ENCODE measurements at places on chromosomes 12 and 14.

DNA sequence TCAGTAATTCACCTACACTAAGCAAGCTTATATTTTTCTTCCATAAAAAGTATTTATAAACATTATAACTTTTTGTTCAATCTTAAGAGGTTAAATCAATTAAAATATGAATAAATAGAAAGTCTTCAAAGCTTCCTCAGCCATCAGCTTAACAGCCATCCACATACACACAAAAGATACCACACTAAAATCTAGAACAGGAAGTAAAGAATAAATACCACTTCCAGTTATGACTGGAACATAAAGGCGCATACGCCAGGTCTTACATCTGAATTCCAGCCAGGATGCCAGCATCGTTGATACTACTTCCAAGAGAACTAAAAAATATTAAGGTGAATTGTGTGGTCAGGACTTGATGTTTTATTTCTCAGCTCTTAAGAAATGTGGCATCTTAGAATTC lies 17.0 kb downstream of the SIX1 start:
- DNase-seq: no peak

DNA sequence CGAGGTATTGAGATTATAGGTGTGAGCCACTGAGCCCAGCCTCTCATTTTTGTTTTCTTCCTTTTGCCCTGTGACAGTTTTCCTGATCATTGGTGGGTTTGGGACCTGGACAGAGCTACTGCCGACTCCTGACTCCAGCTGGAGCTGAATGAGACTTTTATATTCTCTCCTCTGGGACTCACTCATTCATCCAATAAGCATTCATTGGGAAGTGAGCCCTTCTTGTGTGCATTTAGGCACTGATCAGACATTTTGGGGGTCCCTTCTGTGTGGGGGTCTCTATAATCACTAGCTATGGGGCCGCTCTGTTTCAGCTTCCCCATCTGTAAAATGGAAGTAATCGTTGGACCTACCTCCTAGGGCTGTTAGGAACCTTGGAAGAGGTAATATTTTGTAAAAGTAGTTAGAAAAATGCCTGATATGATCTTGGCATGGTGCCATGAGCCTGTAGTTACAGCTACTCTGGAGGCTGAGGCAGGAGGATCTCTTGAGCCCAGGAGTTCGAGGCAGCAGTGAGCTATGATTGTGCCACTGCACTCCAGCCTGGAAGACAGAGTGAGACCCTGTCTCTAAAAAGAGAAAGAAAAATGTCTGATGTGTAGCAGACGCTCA lies 7.2 kb downstream of the SH2B3 start:
- no peak for DNase-seq

GRCh38 chr14:76090616-76091391 lies 60.9 kb upstream of the GPATCH2L start:
- DNase-seq: no peak

DNA sequence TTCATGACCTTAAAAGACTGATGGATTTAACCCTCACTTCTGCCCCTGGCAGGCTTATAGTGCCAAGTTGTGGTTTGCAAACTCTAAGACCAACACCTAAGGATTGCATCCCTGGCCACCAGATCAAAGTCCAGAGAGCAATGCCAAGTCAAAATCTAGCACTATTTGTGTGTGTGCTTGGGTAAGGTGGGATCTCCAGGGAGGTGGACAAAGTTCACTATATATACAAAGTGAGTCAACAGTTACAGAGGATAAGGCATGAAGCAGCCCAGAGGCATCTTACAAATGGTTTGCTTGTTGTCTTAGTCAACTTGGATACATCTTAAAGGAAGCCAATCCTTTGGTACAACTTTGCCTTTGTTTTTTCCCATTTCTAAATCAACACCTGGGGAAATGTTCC lies 137.3 kb downstream of the MSRB3 start:
- no peak for DNase-seq

DNA sequence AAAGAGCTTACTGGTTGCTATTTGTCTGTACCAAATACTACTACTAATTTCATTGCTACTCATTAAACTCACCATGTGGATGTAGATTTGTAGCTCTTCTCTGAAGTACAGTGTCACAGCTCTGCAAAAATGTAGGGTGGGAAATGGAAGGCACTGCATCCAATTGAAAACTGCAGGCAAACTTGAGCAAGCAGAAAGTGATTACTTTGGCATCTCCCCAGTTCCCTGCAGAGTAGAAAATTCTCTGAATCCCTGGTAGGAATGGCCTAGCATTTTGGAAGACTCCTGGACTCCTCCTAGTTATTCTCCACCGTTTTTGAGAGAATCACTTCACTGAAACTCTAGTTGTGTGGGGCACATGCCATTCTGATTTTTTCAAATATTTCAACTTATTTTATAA lies 239.1 kb downstream of the DIO2 start:
- DNase-seq: no peak

DNA sequence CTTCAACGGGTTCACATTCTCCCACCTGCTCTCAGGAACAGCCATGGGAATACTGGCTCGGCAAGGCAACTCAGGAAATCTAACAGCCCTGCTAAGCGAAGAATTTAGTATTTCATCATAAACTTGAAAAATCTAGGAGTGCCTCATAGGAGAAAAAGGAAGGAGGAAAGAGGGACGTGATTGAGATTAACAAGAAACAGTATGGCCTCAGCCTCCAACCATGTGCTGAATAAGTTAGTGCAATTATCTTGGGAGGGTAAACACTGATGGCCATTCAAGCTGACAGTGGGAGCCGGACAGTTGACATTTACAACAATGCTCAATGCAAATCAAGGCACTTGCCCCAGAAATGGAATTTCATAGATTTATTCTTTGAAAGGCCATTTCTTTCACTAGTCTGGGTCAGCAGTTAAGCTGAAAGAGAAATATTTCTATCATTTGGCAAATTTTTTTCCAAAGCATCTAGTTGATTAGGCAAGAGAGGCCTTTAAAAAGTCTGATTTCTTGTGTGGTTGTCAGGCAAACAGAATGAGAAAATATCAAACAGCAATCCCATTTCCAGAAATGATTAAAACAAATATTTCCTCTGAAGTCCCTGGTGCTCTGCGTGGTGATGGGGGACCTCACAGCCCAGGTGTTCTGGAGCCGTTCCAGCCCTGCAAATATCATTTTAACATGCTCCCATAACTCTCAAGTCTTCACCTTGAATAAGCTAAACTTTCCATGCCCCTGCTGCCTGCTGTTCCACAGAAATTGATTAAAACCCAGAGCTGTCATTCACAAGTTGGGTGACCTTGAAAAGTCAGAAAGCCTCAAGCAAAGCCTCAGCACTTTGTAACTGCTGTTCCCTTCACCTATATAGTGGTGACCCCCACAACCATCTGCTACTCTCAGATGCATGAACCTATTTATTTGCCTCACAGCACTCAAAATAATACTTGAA lies 121.6 kb downstream of the PHLDA1 start:
- no peak for DNase-seq

- DNase-seq: no peak
Observed at GRCh38 chr14:81784084-81784483, 250.4 kb upstream of the SEL1L start.

DNA sequence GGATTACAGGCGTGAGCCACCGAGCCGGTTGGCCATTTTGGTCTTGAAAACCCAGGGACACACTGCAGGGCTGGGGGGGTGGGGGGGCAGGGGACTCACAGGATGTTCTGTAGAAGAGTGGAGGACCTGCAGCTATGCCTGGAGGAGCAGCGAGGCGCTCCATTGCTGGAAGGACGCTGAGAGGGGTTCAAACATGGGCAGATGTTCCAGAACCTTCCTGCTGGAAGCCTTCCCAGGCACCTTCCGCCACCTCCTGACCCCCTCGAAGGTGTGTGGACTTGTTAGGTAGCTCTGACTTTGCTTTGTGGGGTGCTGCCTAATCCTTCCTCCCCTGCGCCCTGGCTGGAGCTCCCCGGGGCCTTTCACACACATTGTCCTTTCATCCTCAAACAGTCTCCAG lies 19.6 kb upstream of the PPP1R13B start:
- DNase-seq: no peak
